ENCODE measurements at places on chromosomes 2 and 18.

GRCh38 chr2:208406474-208407451, at the start of gene PTH2R:
Gene PTH2R (plus strand): TSS chr2:208406792. CDS start chr2:208407044, 252 bp downstream.
- DNase-seq = no peak

GRCh38 chr2:138956116-138956515, 175.9 kb upstream of the NXPH2 start:
- no peak for DNase-seq

GRCh38 chr2:217604527-217605194, 398.1 kb downstream of the TNS1 start:
- DNase-seq = no peak

GRCh38 chr18:2797951-2798350, 48.9 kb upstream of the EMILIN2 start:
- no peak for DNase-seq

DNA sequence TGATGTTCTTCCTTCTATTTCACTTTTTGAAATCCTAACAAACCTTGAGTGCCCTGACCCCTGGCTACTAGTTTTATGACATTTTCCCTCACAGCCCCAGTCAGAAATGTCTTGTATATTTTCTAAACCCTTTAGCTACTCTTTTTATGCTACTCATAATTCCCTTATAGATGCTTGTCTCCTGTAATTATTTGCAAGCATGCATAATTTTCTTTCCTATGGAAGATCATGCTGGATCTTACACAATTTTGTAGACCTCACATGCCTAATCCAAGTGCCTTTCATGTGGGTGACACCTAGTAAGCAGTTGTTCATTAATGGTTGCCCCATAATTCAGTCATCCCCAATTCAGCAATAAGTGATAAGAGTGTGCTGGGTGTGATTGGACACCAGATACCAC, 6.9 kb downstream of the GPD2 start:
- DNase-seq = no peak

DNA sequence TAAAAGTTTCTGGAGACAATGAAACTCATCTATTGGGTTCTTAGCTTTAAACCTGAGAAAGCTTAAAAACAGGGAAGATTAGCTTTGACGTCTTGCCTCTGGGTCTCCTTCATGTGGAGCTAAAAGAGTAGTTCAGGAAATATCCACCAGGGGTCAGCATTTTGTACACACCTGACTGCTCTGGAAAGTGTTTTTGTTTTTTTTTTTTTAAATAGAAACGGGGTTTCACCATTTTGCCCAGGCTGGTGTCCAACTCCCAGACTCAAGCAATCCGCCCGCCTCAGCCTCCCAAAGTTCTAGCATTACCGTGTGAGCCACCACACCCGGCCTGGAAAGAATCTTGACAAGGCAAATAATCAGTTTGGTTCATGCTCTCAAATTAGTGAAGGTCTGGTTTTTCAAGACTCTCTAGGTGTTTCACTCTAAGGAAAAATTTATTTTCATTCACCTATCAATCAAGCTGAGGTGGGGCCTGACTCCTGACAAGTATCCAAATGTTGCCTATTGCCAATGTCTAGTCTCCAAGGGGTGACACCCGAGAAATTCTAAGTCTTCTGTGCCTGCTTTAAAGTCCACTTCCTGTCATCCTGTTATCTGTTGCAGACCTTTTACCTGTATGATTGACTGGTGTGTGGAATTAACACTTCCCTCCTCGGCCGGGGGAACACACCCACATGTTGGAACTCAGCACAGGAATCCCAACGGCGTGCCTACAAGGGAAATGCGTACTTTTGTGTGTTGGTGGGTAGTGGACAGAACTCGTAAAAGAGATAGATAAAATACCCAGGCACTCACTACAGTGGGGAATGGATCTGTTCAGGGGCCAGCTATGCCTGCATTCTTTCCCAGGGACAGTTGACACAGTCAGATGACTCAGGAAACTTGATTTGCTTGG, 11.3 kb downstream of the IL1RN start:
- no peak for DNase-seq
